ENCODE measurements at places on chromosomes 5 and 9.

GRCh38 chr5:142387024-142387682 lies 62.3 kb upstream of the SPRY4 start:
- DNase-seq = no peak

- DNase-seq = no peak
These were observed 158.3 kb downstream of the FAM174A start for GRCh38 chr5:100693481-100693880.

- no peak for DNase-seq
These were observed 37.8 kb downstream of the RALGPS1 start for GRCh38 chr9:126952205-126952977.

DNA sequence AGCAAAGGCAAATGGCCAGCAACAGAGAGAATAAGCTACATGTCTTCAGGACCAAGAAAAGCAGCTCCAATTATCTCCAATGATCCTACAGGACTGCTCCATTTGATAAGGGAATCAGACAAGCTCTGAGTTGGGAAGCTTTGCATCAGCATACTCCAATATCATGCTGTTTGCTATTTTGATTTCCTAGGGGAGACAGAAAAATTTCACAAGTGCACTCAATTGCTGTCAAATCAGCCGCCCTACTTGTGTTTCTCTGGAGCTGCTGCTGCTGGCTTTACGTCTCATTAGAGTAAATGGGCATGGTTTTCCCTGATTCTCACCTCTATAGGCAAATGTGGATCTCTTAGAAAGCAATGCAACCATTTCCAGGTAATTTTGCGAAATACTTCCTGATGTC lies 201.7 kb downstream of the PRELID2 start:
- no peak for DNase-seq

DNA sequence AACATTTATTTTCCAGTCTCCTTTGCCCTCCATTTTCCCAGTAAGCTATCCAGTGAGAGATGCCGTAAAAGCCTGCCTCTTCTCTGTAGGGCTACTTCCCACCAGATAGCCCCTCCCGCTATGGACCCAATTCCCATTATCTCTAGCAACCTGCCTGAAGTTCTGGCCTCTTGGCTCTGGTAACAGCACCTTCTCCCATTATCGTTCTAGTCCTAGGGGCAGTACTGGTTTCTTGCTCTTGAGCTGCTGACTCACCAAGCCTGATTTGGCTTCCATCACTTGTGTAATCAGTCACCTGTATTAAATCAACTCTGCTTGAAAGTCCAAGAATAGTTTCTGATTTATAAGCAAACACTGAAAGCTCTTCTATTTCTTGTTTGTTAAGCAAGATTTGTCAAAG lies 42.8 kb upstream of the PARP8 start:
- no peak for DNase-seq

- DNase-seq = no peak
These were observed 52.0 kb upstream of the PTGER4 start for GRCh38 chr5:40627706-40628105.

DNA sequence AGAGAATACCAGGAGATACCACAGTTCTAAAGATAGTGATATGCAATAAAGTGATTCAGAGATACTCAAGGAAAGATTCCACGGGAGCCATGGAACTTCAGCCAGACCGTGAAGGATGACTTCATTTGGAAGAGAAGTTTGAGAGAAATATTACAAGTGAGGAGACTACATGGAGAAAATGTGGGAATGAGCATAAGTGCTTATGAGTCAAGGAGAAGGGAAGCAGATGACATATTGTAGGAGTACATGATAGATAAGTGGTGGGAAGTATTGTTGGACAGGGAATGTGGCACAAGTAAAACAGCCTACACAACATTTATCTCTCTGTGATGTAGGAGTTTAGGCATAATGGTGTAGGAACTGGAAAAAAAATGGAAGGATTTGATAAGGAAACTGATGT lies 122.1 kb upstream of the FBXL17 start:
- DNase-seq = no peak

DNA sequence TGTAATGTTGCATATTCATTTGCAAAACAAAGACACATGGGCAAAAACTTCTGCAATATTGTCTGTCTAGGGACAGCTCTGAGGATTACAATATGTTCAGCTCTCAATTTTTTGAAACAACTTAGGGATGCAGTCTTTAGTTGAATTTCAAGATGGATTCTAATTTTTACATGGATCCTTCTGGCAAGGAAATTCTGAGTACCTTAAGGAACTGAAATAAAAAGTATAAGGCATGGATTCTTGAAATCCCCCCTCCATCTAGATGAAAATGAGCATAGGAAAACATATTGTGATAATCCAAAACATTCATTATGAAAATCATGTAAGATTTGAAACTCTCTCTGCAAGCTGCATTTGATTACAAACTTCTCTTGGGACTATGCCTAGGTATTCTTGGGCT lies 568.6 kb downstream of the CETN3 start:
- no peak for DNase-seq

GRCh38 chr9:26723486-26723885 lies 169.1 kb downstream of the CAAP1 start:
- no peak for DNase-seq

GRCh38 chr5:81146031-81146430 lies 87.1 kb upstream of the CKMT2 start:
- no peak for DNase-seq

GRCh38 chr5:144205141-144205551 lies 34.5 kb downstream of the KCTD16 start:
- no peak for DNase-seq

DNA sequence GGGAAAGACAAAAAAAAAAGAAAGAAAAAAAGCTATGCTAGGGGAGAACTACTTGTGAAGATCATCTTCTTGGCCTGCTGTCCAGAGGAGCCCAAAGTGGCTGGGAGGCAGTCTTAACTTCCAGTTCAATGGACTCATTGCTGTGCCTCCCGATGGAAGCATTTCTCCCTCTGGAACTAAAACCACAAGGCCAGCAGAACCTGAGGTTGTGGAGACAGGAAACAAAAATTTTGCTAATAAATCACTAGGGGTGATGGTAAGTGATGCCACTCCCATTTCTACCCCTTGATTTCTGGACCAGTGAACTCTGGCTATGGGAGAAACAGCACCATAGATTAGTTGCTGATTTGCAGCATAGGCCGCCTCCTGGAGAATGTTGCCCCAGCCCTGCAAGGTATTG lies 123.4 kb upstream of the NFIL3 start:
- no peak for DNase-seq

DNA sequence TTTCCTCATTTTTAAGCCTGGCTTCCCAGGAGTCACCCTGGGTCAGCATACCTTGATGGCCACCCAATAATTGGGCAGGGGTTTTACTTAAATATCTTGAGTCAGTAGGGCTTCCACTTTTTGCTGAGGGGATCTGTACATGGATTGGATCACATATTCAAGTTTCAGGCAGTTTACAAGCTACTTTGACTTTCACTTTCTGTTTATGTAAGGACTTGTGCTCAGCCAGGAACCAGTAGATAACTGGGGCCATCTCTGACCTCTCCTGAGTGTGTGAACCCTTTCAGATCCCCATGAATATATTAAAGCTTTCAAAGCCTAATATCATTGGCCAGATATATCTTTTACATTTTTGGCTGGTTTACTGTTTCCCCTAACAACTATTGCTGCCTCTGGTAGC lies 45.1 kb downstream of the SLCO6A1 start:
- no peak for DNase-seq

DNA sequence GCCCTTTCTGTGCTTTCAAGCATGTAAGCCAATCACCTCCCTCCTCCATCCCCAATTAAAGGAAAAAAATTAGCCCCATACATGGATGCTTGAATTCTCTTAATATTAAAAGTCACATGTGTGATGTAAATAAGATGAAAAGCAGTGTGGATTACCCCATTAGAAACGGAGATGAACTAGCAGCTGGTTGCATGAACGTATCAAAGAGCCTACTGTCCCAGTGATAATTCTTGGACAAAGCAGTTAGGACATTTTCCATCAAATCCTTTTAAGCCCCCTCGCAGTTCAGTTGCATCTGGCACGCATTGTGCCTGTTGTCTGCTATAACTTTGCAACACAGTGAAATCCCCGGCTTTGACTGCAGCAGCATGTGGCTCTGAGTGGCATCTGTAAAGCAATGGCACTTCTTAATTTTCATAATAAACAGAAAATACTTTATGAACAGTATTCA lies 285.6 kb downstream of the FBXL7 start:
- no peak for DNase-seq

GRCh38 chr5:61746831-61747575 lies 414.9 kb downstream of the ZSWIM6 start:
- no peak for DNase-seq

DNA sequence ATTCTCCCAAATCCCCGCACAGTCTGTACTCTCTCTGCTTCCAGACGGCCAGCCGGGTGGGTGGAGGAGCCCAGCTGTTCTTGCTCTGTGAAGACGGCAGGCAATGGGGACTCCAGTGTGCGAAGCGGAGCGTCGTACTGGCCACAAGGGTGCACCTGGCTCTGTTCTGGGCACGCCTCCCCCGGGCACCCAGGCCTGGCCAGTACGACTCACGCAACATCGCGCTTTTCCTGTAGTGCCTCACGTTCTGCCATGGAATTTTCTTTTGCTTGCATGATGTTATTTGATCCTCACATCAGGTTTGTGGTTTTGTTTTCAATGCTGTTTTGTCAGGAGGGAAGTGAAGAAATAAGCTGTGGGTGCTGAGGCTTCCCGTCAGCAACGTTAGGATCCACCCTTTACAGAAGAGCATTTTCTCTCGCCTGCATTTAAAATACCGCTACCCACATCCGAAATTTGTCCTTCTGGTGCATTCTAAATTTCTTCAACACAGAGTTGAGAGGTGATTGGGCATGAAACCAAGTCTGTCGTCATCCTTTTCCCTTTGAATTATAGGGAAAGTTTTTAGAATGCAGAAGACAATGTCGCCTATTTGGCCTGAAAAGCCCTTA lies 311.7 kb downstream of the TRIM36 start:
- no peak for DNase-seq

DNA sequence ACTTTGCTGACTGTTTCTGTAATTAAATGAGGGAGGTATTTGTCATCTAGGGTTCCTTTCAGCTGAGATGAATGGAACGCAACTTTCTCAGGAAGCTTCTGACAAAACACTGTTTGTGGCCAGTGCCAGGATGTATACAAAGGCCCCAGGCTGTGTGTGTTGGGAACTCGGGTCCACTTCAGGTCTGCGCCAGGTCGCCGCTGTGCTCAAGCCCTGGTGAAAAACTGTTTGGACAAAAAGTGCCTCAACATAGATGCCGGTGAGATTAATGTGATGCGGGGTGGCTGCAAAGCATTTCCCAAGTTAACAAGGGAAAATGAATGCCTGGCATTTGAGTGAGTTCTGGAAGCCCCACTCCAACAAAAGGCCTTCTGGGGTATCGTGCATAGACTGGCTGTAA lies 156.4 kb downstream of the GABBR2 start:
- no peak for DNase-seq

GRCh38 chr9:18979367-18979766 lies 53.6 kb downstream of the SAXO1 start:
- no peak for DNase-seq

GRCh38 chr5:176407456-176408251 lies 8.7 kb downstream of the CLTB start:
- no peak for DNase-seq

GRCh38 chr9:110502842-110503241 lies 76.7 kb downstream of the SVEP1 start:
- DNase-seq = no peak

DNA sequence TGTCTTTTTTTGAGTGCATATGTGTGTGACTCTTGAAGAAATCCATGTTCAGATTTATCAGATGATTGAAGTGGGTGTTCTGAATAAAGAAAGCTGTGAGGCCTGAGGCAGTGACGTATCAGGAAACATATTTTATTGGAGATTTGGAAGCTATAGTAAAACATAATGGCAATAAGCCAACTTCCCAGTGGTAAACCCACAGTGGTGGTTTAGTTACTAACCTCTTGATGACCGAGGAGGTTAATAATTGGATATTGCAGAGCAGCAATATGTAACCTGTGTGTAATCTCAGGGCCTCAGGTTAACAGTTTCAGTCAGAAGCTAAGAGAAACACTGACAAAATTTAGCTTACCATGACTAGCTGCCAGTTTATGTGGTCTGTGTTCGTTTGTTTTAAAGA lies 6.9 kb downstream of the RGMB start:
- DNase-seq = no peak

DNA sequence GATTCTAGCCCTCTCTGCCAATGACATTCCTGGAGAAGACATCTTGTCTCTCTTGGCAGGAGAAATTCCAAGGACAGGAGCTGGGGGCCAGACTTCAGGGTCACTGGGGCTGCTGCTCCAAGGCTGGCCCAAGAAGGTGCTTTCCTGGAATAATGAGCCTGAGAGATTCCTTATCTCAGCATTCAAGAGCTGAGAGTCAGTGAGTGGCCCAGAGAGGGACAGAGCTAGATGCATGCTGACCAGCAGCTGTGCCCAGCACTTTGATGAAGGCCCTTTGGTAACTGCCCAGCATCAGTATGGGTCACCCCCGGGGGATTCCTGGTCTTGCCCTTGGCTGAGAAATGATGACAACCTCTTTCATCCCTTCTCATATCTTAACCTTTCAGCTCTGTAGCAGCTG lies 47.7 kb upstream of the CTNNA1 start:
- no peak for DNase-seq

DNA sequence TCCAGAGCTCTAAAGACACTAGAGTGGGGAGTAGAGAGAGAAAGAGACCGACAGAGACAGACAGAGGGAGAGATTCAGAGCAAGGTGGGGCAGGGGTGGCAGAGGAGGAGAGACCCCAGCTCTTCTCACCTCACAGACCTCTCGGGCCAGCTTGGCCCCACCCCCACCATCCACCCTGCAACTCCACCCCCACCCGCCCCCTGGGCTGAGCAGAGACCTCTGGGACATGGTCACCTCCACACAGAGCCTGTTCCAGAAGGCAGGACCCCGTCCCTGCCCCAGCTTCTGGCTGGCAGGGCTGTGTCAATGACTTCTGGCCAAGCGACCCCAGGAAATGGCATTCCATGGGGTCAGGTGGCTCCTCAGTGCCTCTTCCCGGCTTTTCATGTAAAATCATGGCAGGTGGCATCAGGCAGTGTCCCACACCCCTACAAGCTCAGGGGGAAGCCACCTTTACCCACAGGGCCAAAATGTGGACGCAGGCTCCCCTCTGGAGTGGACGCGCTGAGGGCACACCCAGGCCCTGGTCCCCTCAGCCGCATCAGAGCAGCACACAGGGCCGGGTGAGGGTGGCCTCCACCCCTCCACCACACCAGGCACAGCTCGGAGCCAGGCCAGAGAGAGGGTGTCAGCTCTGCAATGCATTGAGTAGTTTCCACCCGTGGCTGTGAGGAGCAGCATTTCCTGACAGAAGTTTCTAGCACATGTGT lies 131.2 kb upstream of the LPCAT1 start:
- no peak for DNase-seq

GRCh38 chr9:89850631-89851325 lies 246.0 kb downstream of the GADD45G start:
- no peak for DNase-seq

- no peak for DNase-seq
These were observed 62.9 kb downstream of the TMEM232 start for GRCh38 chr5:110663525-110663924.

- no peak for DNase-seq
These were observed 87.9 kb upstream of the TRIO start for GRCh38 chr5:14054965-14055963.
